ENCODE measurements at places on chromosomes 4 and X.
A peak's percentile ranks its signal among the peaks of the same experiment; 100 is the strongest.

- no peak for DNase-seq
Measured at GRCh38 chr4:48322063-48322462, 19.3 kb upstream of the SLAIN2 start.

DNA sequence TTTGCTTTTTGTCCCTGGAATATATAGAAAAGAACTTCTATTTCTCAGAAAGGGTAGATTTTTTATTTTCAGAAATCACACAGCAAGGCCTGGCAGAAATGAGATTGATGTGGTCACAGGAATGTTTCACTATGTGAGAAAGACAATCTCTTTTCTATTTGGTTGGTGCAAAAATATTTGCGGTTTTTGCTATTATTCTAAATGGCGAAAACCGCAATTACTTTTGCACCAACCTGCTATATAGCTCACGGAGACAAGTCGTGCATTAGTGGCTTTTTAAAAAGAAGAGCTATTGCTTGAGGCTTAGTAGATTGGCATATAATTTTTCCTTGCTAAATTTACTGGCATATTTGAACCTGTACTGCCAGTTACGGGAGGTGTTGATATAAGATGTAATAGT is 100.4 kb downstream of the ITM2A start:
- no peak for DNase-seq

- DNase-seq: no peak
Measured at GRCh38 chr4:102247041-102247440, 98.2 kb downstream of the SLC39A8 start.

GRCh38 chrX:122583551-122583950 is 600.5 kb upstream of the GRIA3 start:
- no peak for DNase-seq

GRCh38 chr4:28926156-28926555 is 1794.0 kb upstream of the PCDH7 start:
- no peak for DNase-seq

DNA sequence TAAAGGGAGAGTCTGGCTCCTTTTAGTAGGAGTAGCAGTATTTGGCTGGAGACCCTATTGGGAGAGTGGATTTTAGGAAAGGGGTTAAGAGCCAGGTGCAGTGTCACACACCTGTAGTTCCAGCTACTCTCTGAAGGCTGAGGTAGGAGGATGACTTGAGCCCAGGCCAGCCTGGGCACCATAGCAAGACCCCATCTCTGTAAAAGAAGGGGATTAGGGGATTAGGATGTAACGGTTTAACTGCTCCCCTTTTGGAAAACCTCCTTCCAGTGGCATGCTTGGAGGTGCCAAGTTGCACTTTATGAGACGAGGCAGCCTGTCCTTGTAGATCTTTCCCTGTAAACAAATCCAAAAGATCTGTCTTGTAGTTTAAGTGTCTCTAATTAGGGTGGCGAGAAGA is 140.0 kb downstream of the KLHL8 start:
- no peak for DNase-seq

DNA sequence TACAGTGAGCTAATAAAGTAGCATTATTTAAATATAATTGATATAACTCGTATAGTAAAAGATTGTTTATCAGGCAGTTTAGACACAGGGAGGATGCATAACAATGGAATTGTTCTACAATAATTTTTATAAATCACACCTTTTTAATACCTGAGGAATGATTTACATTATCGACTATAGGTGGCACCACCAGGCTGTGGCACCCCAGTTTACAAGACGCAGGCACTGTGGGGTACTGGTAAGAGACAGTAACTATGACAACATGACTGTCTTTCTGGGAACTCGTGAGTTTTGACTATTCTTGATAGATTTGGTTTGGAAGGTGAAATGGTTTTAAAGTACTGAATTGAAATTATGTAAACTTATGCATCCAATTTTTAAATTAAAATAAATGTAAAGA is 27.1 kb upstream of the STBD1 start:
- no peak for DNase-seq

DNA sequence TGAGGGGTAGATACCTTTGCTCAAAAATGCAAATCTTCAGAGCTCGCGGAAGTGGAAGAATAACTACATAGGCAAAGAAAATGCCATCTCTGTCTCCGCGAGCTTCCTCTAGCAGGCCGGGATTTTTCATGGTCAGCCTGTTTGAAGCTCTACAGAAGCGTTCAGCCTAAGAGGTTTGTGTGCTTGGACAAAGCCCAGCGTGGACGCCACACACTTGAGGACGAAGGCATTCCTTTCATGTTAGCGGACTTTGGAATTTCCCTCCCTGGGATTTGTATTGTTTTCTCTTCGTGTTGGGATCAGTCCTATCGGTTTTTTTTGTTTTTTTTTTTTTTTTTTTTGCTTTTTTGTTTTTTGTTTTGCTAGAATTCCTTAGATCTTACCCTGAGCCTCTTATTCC is 53.7 kb downstream of the SMIM31 start:
- no peak for DNase-seq

- peak; percentile 5 for DNase-seq
Measured at GRCh38 chrX:120365320-120365719, 3.4 kb downstream of the ATP1B4 start.

GRCh38 chr4:1629699-1630083 is 54.4 kb downstream of the FAM53A start:
- DNase-seq: no peak

- no peak for DNase-seq
Measured at GRCh38 chrX:51759055-51759839, 16.0 kb downstream of the GSPT2 start.

- DNase-seq: no peak
Measured at GRCh38 chr4:184806711-184807110, 19.1 kb downstream of the ACSL1 start.

- DNase-seq: no peak
Measured at GRCh38 chr4:99252746-99253145, 33.7 kb upstream of the ADH6 start.

DNA sequence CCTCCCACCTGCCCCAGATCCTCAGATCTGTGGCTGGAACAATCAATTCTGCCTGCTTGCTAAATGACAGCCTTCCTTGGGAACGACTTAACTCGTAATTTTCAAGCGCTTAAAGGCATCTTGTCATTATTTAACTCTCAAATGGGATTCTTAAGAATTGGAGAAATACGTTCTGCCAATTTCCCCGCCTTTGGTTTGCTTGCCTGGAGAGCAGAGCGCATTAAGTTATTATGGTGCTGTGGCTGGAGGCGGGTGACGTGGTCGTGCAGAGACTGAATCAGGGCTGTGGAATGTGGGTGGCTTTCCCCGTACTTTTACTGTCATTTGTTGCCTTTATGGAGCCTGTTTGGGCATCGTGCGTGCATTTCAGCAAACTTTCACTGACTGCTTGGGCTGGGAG is 78.9 kb upstream of the PSAPL1 start:
- no peak for DNase-seq

- no peak for DNase-seq
Measured at GRCh38 chr4:1493540-1494287, 87.5 kb upstream of the NKX1-1 start.

- DNase-seq: no peak
Measured at GRCh38 chr4:106595906-106596305, 227.3 kb upstream of the GIMD1 start.

DNA sequence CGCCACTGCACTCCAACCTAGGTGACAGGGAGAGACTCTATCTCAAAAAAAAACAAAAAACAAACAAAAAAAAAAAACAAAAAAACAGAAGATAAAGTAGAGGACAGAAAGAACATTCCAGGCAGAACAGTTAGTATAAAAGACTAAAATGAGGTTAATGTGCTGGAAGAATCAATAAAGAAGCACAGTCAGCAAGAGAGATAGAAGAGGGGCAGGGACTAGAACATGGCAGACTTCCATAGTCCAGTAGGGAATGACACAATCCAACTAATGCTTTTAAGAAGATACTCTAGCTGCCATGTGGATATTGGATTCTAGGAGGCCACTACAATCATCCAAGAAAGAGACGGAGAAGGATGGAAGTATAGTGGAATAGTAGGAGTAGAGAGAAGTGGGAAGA is 11.6 kb downstream of the ADGRG2 start:
- no peak for DNase-seq

- DNase-seq: no peak
Measured at GRCh38 chr4:16739997-16740624, 158.3 kb downstream of the LDB2 start.

GRCh38 chrX:120768681-120769080 is 107.0 kb downstream of the CT47B1 start:
- DNase-seq: no peak

- DNase-seq: no peak
Measured at GRCh38 chrX:45449982-45450381, 249.3 kb upstream of the DIPK2B start.

GRCh38 chrX:10579112-10580011 is 41.0 kb downstream of the MID1 start:
- no peak for DNase-seq

DNA sequence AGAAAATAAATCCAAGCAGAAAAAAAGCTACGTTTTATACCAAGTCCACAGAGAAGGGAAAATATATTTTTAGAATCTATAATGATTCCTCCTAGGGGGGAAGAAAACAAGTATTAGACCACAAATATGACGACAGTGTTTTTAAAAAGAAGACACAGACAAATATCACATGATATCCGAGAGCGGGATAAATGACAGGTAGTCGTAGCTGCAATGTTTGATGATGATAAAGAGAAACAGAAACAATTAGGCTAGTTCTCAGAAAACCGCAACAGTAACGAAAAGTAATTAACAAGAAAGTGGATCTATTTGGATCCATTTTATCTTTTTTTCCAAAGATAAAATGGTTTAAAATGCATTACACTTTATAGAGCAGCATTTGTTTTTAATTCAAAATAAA is 918 bp downstream of the HAUS3 start:
- no peak for DNase-seq

- peak; percentile 46 for DNase-seq
Measured at GRCh38 chr4:173288296-173288695, 45.9 kb downstream of the HMGB2 start.

DNA sequence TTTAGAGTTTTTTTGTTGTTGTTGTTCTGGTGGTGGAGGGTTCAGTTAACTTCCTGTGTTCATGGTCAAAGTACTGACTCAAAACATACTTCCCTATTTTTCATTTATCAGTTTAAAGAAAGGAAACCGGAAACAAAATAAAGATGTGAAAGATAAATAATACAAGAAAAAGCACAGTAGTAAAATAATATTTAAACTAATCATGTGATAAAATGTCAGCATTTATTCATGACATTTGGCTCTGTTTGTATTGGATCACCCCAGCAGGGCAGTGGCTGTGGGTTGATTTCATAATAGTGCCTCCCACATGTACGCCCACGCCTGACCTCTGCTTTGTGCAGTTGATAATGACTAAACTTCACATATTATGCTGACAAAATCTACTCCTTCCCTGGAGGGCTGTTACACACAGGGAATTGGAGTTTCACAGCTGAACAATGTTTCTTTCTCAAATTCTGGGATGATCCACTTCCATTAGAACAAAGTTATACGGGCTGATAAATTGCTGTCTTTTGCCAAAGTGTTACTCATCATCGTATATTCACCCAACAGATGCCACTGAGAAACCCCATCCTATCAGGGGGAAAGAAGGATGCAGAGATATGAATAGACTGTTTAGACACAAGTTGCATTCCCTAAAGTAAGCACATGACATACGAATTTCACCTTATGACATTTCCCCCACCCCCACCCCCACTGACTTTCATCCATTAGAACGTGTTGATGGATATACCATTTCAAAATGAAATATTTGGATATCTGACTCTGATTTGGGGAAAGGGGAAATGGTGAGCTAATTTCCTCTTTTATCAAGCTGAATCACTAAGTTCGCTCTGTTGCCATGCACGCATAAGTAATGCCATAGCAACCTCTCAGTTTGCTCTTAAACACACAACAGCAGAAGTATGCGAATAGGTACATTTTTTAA is 48.3 kb downstream of the AMELX start:
- no peak for DNase-seq

DNA sequence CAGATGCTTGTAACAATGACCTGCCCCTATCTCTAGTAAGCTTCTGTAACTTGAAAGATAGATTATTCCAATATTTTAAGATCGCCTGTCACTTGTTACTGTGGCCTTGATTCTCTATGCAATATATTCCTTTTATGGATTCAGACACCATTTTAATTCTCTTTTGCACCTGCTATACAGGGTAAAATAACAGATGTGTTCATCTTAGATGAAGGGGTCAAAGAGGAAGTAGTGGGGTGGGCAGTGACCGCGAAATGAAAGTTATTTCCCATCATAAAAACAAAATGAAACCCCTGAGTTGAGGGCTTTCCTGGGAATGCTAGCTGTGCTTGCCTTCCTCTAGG is 175.9 kb downstream of the TSPAN5 start:
- DNase-seq: no peak

Data from activated CD4-positive, alpha-beta T cell treated with anti-CD3 and anti-CD28 coated beads, Interleukin-2, amount 50 U/mL, for 24 hours (primary cell).